ENCODE measurements at places on chromosomes 3 and 15. TPM values are rescaled to one million over a fixed set of nuclear protein-coding genes. Genes with fewer than 3 reads are reported as not detected.

GRCh38 chr3:117443014-117443413 lies 733.4 kb downstream of the TUSC7 start:
- H3K27me3 ChIP-seq, result no peaks in the 10 kb centered on the region
- no peak overlapping the region for H3K27ac ChIP-seq
- no peaks in the 10 kb centered on the region for H3K36me3 ChIP-seq
- DNase-seq, result no peak

DNA sequence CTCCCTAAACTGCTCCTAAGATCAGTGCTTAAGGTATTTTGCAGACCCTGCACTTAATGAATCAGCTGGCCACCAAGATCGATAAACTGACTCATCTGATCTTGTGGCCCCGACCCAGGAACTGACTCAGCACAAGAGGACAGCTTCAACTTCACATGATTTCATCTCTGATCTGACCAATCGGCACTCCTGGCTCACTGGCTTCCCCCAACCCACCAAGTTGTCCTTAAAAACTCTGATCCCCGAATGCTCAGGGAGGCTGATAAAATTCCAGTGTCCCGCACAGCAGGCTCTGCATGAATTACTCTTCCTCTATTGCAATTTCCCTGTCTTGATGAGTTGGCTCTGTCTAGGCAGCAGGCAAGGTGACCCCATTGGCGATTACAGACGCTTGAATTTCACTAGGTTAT lies 13.5 kb downstream of the HTR3E start:
- no peaks in the 10 kb centered on the region for H3K4me1 ChIP-seq
- no peak overlapping the region for H3K4me3 ChIP-seq
- H3K36me3 ChIP-seq, result no peaks in the 10 kb centered on the region

GRCh38 chr3:126113733-126114442 lies 30.0 kb upstream of the SLC41A3 start:
- H3K27me3 ChIP-seq, result no peaks in the 10 kb centered on the region
- no peak overlapping the region for H3K27ac ChIP-seq
- peak; percentile 81 for DNase-seq
- H3K4me3 ChIP-seq, result no peak overlapping the region
- H3K4me1 ChIP-seq, result no peaks in the 10 kb centered on the region
- no peaks in the 10 kb centered on the region for H3K36me3 ChIP-seq

GRCh38 chr3:53921296-53921695 lies 29.6 kb upstream of the SELENOK start:
- DNase-seq, result no peak
- H3K4me3 ChIP-seq, result no peak overlapping the region
- no peak overlapping the region for H3K27ac ChIP-seq
- H3K36me3 ChIP-seq, result no peaks in the 10 kb centered on the region
- no peaks in the 10 kb centered on the region for H3K4me1 ChIP-seq
- peaks cover 5% of the 10 kb centered on the region for H3K27me3 ChIP-seq

Gene GCNT3
- total RNA-seq, result 1.3 TPM

Gene WDR82
- total RNA-seq, result 84.2 TPM

Gene GRM2
- total RNA-seq, result 3.9 TPM

Gene FSIP1
- 0.73 TPM for total RNA-seq
